Fibroblast of gingiva (primary cell): ENCODE measurements at places on chromosomes 4 and X.

DNA sequence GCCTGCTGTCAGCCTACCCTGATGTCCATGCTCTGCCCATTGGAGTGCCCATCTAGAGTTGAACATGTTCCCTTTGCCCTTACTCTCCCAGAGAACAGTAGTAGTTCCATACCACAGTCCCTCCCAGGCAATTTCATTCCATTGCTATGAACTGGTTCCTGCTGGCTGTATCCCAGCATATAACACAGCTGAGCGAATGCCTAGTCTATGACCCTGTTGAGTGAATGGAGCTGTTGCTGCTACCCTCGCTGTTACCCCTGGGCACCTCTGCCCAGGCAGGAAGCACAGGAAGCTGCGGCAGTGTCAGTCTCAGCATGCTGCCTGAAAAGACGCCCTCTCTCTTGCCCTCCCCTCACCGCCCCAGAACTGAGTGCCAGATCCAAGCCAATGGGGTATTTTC lies 73.3 kb downstream of the SOX3 start:
- DNase-seq = no peak

GRCh38 chrX:68488657-68489056 lies 10.2 kb upstream of the YIPF6 start:
- DNase-seq = no peak

DNA sequence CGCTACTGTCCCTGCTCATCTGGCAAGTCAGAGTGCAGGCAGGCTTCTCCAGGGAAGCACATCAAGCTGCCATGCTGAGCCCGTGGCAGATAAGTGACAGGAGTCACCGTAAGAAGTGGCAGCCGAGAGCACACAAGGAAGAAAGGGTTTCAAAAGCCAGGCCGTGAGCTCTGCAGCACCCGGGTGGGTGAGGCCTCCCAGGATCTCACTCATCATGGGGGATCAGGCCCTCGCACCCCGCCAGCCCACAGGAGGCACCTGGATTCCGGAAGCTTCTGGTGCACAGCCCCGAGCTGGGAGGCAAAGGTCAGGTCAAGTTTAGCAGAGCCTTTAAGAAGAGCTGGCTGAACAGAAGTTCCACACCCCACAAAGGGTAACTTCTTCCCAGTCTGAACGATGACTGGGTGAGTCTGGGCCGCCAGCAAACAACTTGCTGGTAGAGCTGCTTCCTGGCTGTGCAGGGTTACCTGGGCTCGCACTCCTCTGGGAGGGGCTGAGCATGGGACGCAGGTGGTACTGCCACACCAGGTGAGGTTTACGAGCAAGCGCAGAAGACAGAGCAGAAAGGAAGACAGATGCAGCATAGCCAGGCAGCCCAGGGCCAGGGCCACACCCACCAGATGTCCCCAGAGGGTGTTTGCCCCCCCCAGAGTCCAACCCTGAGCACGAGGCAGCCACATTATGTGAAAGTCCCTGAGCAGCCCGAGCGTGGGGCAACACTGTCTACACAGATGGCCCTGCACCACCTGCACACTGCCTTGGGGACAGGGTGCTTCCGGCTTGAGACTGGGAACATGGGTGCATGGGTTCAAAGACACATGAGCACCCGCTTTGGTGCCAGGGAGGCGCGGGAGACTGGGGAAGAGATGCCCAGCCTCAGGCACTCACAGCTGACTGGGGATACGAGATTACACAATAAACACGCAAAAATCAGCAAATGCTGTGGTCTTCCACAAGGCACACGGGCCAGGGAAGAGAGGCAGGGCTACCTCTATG lies 7.7 kb downstream of the CCNQ start:
- no peak for DNase-seq

DNA sequence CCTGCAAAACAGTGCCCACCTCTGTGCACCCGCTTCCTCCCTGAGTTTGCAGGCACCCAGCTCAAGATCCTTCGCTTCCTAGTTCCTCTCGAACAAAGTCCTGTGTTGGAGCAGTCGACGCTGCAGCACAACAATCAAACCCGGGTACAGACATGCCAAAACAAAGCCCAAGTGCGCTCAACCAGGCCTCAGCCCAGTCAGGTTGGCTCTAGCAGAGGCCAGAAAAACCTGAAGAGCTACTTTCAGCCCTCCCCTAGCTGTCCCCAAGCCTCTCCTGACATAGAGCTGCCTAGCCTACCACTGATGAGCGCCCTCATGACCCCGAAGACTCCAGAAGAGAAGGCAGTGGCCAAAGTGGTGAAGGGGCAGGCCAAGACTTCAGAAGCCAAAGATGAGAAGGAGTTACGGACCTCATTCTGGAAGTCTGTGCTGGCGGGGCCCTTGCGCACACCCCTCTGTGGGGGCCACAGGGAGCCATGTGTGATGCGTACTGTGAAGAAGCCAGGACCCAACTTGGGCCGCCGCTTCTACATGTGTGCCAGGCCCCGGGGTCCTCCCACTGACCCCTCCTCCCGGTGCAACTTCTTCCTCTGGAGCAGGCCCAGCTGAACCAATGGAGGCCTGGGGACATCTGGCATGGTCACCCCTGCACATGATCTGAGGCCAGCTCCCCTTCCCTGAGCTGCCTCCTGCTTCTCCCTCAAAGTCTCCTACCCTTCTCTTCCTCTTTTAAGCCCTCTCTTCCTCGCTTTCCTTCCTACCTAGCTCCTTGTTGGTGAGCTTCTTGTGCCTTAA lies 6.9 kb downstream of the APEX2 start:
- no peak for DNase-seq

DNA sequence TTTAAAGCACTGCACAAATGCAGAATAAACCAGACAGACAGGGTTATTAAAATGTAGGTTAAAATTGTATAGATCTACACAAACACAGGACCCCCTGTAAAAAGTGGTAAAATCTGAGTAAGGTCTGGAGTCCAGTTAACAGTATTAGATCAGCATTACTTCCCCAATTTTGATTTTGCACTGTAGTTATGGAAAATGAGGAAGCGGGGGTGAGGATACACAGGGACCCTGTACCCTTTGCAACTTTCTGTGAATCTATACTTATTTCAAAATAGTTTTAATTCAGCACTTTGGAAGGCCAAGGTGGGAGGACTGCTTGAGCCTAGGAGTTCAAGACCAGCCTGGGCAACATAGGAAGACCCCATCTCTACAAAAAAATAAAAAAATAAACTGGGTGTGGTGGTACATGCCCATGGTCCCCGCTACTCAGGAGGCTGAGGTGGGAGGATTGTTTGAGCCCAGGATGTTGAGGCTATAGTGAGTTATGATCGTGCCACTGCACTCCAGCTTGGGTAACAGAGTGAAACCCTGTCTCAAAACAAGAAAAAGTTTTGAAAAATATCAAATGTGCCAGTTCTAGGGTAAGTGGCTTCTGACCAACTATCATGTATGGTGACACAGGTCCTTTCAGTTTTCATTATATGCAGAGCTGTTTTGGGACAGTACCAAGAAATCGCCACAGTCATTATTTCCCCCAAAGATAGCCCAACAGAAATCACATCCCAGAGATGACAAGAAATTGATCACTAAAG lies 17.7 kb downstream of the SEL1L3 start:
- DNase-seq = no peak

DNA sequence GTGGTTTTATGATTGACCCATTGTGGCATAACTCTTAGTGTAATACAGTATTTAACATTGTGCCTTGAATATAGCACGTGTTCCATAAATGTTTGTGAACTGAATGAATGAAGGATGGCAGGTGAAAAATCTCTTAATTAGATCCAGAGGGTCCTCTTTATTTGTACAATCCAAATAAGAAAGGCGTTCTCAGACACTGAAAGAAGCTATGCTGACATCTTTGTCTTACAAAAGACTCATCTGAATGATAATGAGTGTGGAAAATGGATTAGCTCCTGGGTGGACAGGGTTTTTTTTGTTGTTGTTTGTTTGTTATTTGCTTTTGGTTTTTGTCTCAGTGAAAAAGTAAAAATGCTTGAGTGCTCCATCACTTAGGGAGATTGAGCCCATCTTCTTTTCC lies 62.7 kb downstream of the NEUROG2 start:
- no peak for DNase-seq

DNA sequence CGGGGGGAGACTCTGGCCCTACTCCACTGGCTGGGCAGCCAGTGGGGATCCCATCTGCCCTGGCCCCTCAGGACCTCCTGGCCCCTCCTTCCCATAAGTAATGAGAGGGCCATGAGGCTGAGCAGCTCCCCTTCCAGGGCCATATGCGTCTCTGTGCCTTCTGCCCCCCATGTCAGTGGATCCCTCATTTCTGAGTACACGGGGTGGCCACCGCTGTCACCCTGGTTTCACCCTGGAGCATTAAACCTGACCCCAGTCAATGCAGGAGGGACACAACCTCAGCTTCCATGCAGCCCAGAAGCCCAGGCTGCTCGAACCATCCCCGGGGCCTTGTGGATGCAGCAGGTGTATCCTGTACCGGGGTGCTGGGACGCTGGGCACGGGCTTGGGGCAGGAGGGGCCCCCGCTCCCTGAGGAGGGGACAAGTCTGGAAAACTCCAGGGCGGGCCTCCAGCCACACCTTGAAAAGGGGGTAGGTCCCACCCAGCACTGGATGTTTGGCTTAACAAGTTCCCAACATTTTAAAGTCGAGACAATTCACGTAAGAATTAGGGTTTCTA lies 24.2 kb downstream of the ATP5ME start:
- DNase-seq = no peak

- no peak for DNase-seq
These were observed 105.7 kb downstream of the PTTG2 start for GRCh38 chr4:38065900-38066299.

DNA sequence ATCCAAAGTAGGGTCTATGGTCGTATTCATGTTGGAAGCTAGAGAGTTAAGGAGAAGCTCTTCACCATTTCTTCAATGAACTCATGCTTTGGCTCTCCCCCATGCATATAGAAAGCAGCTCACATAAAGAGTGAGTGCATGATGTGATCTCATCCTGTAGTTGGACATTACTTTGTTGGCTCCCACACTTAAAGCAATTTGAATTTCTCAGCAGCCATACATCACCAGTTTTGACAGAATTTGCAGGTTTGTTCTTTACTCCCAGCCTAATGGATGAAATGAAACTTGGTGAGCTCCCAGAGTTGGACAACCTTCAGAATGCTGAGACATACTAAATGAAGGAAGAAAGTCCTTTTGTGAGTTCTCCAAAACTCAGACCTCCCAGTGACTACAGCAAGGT lies 613.5 kb downstream of the IQCM start:
- DNase-seq = no peak

DNA sequence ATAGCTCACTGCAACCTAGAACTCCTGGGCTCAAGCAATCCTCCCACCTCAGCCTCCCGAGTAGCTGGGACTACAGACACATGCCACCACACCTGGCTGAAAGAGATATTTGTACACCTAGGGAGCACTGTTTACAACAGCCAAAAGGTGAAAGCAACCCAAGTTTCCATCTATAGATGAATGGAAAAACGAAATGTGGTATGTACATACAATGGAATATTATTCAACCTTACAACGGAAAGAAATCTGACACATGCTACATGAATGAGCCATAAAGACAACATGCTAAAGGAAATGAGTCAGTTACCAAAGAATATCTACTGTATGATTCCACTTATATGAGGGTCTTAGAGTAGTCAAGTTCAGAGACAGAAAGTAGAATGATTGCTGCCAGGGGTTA lies 52.2 kb downstream of the ABCG2 start:
- no peak for DNase-seq

GRCh38 chr4:35229021-35229420 lies 1015.3 kb downstream of the ARAP2 start:
- no peak for DNase-seq

DNA sequence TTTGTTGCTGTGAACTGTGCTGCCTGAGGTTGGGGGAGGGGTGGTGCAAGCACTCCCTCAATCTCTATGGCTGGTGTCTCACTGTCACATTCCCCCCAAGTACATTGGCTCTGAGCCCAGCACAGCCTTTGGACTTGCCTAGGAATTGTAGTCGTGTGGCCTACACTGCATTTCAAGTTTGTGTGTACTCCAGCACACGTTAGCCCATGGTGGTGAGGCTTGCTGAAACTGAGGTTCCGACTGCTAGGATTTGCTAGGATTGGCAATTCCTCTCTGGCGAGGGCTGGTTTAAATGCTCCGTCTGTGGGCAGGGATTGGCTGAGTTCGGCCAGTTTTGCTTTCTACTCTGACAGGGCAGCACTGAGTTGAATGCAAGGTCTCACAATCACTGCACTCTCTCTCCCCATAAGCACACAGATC lies 121.7 kb upstream of the CXXC4 start:
- no peak for DNase-seq

- no peak for DNase-seq
These were observed 72.1 kb downstream of the BEND4 start for GRCh38 chr4:42080306-42080705.

- peak; percentile 56 for DNase-seq
These were observed 49.8 kb downstream of the SCLT1 start for GRCh38 chr4:129043523-129043922.

DNA sequence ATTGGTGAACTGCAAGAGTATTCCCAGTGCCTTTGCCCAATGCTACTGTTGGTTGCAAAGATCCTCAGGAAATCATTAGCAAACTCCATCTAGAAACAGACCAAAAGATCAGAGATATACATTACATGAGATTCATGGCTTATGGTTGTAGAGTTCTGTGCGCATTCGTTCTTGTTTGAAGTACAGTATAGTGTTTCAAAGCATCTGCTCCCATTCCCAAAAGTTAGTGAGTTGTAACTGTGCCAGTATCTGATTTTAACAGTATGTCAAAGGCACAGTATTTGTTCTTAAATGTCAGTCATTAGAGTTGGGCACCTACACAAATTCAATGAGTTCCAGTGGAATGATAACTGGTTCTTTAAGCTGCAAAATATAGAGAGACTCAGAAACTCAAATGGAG lies 314.7 kb upstream of the ATOH1 start:
- no peak for DNase-seq

DNA sequence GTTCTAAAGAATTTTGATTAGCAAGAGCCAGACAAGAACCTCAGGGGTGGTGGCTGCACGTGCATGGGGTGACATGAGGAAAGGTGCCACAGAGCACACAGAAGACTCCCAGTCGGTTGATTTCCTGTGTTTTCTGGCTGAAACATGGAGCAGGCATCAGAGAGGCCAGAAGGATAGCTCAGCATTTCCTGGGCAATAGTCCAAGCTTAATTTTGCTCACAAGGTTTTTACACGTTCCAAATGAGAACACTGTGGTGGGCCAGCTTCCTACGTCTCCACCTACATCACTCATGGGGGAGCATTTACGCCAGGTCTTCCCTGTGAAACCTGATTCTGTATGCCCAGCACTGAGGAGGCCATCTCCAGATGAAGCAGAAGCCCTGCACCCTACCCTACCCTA lies 212.5 kb upstream of the CLNK start:
- no peak for DNase-seq

DNA sequence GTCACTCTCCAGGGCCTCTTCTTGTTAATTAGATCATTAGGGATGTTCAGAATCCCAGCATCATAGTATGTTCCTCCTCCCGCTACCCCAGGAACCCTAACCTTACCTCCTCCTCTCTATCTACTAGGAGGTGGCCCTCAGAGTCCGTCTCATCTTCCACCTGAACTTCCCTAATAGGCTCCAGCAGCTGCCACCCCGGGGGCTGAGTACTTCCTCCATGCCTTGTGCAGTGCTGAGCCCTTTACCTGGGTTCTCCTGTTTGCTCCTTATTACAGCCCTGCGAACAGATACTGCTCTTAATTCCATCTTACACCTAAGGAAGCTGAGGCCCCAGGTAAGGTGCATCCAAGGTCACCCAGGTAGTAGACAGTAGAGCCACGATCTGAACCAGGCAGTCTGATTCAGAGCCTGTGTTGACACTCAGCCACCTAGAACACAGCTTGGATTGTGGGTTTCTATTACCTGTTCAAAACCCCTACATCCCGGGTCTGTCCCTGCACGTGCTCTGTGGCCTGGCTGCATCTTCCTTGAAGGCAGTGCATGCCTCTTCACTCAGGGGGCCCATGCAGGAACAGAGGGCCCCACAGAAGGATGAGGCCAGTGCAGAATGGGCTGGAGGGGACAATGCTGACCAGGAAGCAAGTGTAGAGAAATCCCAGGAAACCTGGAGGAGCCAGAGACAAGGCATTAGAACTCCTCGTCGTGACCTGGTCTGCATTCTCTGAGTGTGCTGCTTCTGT lies 51.4 kb upstream of the MSANTD1 start:
- DNase-seq = no peak
